ENCODE measurements at places on chromosomes 3 and 15.
A peak's percentile ranks its signal among the peaks of the same experiment; 100 is the strongest.

GRCh38 chr15:31158858-31159569 is 57.5 kb upstream of the TRPM1 start:
- DNase-seq, result no peak

- no peak for DNase-seq
These were observed 357.7 kb downstream of the ROBO1 start for GRCh38 chr3:79410136-79410535.

- no peak for DNase-seq
These were observed 49.2 kb downstream of the MRPL3 start for GRCh38 chr3:131453533-131453932.

- no peak for DNase-seq
These were observed 209.2 kb upstream of the TPRG1 start for GRCh38 chr3:188962253-188963247.

DNA sequence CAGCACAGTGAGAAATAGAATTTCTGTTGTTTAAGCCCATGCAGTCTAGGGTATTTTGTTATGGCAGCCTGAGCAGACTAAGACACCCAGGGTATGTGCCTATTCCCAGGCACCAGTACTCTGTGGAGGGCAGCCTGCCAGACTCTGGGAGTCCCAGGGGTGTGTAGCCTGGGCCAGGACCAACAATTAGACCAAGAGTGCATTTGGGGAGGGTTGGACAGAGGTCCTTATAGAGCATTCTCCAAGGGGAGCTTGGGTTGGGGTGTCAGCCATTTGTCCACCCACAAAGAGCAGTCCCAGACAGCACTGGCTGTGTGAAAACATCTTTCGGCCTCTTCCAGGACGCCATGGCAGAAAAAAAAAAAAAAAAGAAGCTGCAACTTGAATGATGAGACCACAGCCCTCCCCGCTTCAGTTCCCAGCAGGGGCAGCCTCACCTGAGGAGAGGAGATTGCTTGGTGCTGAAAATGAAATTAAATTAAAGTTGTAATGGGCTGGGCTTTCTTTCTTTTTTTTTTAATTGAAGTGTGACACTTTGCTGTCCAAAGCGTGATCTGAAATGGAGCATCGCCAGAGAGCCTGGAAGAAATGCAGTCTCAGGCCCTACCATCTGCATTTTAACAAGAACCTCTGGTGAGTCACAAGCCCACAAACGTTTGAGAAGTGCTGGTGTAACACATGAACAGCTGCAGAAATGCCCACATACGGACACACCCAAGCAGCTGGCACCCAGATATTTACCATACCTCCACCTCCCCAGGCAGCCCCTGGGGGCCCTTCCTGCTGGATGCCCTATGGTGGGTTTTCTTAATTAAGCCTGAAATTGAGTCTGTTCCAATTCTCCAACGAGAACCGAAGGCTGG is 21.3 kb upstream of the CAV3 start:
- DNase-seq, result peak; percentile 23

DNA sequence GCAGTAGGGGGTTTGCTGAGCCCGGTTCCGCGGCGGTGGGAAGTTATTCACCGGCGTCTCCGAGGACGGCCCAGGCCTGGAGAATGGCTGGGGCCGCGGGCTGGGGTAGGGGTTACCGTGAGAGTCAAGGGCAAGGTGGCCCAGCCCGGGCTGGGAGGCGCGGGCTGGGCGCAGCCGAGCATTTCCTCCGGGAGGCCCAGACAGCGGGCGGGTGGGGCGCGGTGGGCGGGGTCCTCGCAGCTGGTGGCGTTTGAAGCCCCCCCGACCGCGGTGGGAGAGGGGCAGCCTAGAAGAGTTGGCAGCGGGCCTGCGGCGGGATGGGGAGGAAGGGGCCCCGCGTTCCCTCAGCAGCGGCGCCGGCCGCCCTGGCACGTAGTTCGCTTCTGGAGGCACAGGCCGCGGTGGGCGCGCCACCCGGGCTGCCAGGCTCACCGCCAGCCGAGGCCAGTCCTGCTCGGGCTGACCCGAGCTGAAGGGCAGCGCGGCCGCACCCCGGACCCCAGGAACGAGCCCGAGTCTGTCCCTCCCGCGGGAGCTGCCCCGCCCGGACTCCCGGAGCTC is 960 bp upstream of the KLF13 start:
- DNase-seq, result peak; percentile 62

- no peak for DNase-seq
These were observed 5.7 kb upstream of the THBS1 start for GRCh38 chr15:39575180-39575579.

- no peak for DNase-seq
These were observed 39.5 kb downstream of the ITPR1 start for GRCh38 chr3:4532535-4533112.

DNA sequence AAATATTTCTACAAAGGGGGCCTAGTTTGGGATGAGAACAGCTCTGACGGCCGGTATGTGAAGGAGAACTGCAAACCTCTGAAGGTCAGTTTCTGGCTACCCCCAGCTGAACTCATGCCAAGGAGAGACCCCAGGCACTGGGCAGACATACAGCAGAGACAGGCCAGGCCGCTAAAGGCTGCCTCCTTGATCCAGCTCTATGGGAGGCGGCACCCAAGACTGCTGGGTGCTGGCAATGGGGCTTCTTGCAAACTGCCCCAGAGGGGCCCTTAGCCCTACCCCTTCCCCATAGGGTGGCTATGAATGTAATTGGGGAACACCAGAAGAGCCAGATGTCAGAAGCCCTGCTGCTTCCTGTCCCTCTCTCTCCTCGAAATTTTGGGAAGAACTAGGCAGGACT is 13.3 kb downstream of the CLK3 start:
- no peak for DNase-seq

DNA sequence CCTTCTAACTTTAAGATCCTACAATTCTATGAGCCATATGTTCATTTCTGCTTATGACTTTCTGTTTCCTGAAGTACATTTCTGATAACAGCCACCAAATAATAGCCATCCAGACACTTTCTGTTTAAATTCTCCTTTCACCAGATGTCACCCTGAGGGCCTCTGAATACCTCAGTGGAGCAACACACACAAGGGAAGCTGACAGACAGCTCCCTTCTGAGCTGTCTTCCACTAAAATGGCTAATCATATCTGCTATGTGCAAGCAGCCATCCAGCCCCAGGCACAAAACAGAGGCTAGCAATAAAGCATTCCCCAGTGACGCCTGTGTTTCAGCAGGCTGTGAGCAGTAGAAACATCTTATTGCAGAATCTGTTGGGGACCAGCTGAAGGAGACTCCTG is 666.6 kb upstream of the UBE2E2 start:
- DNase-seq, result no peak

- DNase-seq, result no peak
These were observed 233.5 kb downstream of the MEIS2 start for GRCh38 chr15:36866896-36867295.

GRCh38 chr15:86041399-86041798 is 38.3 kb upstream of the AGBL1 start:
- no peak for DNase-seq

DNA sequence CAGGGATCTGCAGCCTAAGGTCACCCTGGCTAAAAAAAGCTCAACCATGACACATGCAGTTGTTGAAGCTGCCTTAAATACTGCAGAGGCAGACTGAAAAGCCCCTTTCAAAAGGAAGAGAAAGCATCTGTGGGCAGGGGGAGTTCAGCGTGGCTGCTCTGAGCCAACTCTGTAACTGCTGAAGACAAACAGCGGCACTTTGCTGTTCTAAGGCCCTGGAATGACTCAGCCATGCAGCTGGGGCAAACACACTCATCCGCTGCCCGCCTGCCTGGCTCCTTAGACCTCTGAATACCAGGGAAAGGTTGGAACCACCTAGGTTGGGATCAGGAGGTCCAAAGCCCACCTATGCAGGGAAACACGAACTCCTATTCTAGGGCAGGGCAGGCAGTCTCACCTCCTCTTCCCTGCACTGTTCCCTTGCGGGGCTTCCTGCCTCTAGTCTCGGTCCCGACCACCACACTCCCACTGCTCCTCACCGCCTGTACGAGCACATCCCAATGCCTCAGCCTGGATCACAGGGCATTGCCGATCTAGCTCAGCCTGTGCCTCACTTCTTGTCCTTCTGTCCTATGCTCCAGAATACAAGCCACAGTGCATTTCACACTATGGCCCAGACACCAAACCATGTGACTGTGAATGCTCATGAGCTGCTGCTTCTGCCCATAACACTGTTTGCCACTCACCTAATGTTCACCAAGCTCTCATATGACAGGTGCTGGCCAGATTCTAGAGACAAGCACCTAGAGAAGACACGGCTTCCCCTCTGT is 6.6 kb upstream of the MUSTN1 start:
- no peak for DNase-seq

- DNase-seq, result no peak
These were observed 143.4 kb downstream of the LIPC start for GRCh38 chr15:58575045-58575786.

- no peak for DNase-seq
These were observed at the start of gene STAC for GRCh38 chr3:36380221-36381031. Gene STAC (plus strand): TSS chr3:36380504. CDS start chr3:36380644, 140 bp downstream.

GRCh38 chr3:58106061-58106460 is 97.8 kb downstream of the FLNB start:
- DNase-seq, result no peak

- no peak for DNase-seq
These were observed 218.2 kb downstream of the BCHE start for GRCh38 chr3:165619069-165619468.

DNA sequence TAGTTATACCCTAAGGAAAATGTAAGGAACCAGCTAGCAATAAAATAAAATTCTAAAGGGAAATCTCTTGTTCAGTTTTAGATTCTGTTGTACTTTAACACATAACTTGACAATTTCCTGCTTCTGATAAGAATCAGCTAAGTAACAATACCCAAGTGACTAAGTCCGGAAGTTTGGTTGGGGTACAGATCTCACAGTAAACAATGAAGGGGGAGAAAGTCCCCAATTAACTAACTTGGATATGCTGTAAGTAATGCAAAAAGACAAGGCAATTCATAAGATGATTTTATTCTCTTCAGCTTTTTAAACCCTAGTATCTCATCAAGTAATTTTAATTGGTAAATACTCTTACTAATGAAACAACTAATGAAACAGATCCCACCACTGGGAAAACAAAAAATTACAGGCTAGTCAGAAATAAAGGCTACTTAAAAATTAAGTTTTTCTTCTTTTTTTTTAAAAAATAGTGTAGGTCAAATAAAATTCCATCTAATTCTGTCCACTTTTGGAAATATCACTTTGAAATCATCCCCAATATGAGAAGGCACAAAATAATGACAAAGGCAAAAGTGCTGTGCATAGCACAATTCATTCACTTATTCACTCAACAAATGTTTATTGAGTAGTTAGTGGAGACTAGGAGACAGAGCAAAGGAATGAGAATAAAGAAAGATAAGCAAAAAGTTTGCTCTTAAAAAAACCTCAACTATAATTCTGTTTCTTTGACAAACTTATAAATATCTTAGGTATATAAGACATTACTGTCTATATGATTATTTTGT is 37.8 kb upstream of the IL20RB start:
- peak; percentile 88 for DNase-seq

GRCh38 chr15:69126054-69126469 is 34.4 kb upstream of the GLCE start:
- DNase-seq, result no peak

- no peak for DNase-seq
These were observed 30.9 kb upstream of the PYDC2 start for GRCh38 chr3:191430103-191430502.
